ENCODE measurements at places on chromosomes 12 and 14.

DNA sequence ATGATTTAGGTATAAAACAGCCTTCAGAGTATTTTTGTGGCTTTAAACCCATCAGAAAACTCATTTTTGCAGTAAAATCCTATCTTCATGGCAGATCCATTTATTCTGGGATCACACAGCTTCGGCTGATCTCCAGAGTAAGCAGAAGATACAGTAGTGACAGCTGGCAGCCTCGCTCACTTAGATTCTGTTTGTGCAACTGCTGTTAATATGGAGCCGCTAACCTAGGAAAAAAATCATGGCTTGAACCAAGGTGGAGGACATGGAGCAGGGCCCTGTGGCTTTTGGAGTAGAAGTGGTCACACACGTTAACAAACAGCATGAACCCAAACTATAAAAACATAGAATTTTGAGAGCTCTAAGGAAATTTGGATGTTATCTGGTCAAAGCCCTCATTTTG lies 137.2 kb upstream of the ARHGAP5 start:
- no peak for DNase-seq

DNA sequence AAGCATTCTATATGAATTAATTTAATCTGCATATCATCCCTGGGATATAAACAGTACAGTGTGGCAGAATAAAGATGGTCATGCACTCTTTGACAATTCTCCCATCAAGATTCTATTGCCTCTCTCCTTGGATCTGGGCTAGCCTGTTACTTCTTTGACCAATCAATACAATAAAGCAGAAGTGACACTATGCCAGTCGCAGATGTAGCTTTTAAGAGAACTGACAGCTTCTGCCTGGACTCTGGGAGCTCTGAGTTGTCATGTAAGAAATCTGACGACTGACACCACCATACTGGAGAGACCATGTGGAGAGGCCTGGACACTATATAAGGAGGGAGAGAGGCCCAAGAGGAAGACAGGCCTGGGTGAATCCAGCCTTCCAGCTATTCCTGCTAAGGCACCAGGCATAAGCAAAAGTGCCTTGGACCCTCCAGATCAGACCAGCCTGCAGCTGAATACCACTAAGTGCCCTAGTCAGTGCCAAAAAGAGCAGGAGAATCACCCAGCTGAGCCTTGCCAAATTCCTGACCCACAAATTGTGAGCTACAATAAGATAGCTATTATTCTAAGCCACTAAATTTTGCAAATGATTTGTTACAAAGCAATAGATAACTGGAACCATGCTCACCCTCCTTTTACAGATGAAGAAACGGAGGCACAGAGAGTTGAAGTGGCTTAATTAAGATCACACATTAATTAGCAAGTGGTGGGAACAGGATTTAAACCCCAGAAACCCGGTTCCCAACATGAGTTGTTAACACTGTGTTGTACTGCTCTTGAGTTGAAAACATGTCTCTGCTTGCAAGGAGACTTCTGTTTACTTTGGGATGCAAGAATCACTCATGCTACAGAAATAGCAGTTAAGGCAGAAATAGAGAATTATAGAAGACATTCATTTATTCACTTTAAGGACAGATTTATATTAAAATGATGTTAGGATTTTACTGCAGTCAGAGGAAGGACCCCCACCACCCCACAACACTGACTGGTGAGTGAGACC lies 84.6 kb downstream of the RIN3 start:
- peak; percentile 84 for DNase-seq

- no peak for DNase-seq
These were observed 53.4 kb downstream of the SERPINA3 start for GRCh38 chr14:94665544-94665943.

GRCh38 chr14:60657456-60658210 lies 8.4 kb upstream of the SIX1 start:
- no peak for DNase-seq

DNA sequence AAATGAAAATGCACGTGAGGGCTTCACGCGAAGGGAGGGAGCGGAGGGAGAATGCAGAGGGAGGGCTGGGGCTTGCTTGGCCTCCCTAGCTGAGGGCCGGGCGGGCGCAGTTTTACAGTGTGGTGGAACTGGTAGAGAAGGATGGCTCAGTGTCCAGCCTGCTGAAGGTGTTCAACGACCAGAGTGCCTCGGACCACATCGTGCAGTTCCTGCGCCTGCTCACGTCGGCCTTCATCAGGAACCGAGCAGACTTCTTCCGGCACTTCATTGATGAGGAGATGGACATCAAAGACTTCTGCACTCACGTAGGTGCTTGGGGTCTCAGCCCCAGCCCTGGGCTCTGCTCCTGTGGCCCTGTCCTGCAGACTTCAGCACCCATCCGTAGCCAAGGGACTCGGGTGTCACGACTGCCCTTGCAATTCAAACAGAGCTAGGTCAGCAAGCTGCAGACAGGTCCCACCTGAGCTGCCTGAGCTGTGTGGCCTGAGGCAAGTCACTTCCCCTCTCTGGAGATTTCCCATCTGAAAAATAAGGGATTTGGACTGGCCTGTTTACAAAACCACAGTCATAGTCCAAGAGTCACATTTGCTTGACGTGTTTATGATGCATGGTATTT lies 18.4 kb downstream of the OTUB2 start:
- no peak for DNase-seq

- DNase-seq: no peak
These were observed 2.0 kb downstream of the DTX1 start for GRCh38 chr12:113058553-113058952.

DNA sequence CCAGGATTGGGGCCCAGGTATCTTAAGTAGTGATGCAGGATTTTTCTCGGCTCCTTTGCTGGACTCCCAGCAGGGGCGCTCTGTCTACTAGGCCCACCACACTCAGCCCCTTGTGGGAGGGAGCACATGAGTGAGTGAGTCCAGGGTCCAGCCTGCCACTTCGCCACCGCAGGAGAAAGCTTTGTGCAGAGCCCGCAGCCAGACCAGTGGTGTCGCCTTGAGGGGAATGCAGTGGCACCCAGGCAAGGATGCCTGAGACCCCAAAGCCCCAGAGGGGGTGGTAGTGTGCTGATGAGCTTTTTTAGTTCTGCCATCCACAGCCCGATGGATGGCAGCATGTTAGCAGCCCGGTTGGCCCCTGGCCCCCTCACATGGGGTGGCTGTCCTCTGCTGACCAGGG lies 5.4 kb upstream of the MRPS35 start:
- DNase-seq: no peak

- no peak for DNase-seq
These were observed 1.2 kb upstream of the NEK9 start for GRCh38 chr14:75127903-75128595.

GRCh38 chr14:100675699-100676684 lies 50.7 kb upstream of the DLK1 start:
- no peak for DNase-seq

DNA sequence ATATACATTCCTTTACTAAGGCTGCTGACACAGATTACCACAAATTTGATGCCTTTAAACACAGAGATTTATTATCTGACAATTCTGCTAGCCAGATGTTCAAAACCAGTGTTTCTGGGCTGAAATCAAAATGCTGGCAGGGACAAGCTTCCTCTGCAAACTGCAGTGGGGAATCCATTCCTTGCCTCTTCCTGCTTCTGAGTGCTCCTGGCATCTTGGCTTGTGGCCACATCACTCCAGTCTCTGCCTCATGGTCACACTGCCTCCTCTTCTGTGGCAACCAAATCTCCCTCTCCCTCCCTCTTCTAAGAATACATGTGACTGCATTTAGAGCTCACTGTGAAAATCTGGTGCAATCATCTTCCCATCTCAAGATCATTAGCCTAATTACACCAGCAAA lies 235.7 kb downstream of the TTC8 start:
- no peak for DNase-seq

DNA sequence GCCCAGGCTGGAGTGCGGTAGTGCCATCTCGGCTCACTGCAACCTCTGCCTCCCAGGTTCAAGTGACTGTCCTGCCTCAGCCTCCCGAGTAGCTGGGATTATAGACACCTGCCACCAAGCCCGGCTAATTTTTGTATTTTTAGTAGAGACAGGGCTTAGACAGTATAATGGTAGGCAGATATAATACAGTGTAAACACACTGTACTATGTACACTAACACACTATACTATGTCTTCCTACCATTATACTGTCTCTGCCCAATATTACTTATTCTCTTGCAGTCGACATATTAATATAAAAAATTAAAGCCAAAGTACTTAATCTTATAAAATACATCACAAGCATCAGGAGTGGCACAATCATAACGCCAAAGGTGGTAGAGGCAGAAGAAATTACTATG lies 15.0 kb downstream of the DTD2 start:
- DNase-seq: no peak

GRCh38 chr12:115037830-115038229 lies 353.9 kb upstream of the TBX3 start:
- no peak for DNase-seq

Data from bronchial epithelial cell (primary cell).